Activated T-helper 1 cell treated with anti-CD3 and anti-CD28 coated beads, Interleukin-2, amount 50 U/mL, for 16 hours (primary cell): ENCODE measurements at places on chromosomes 3 and 15.

DNA sequence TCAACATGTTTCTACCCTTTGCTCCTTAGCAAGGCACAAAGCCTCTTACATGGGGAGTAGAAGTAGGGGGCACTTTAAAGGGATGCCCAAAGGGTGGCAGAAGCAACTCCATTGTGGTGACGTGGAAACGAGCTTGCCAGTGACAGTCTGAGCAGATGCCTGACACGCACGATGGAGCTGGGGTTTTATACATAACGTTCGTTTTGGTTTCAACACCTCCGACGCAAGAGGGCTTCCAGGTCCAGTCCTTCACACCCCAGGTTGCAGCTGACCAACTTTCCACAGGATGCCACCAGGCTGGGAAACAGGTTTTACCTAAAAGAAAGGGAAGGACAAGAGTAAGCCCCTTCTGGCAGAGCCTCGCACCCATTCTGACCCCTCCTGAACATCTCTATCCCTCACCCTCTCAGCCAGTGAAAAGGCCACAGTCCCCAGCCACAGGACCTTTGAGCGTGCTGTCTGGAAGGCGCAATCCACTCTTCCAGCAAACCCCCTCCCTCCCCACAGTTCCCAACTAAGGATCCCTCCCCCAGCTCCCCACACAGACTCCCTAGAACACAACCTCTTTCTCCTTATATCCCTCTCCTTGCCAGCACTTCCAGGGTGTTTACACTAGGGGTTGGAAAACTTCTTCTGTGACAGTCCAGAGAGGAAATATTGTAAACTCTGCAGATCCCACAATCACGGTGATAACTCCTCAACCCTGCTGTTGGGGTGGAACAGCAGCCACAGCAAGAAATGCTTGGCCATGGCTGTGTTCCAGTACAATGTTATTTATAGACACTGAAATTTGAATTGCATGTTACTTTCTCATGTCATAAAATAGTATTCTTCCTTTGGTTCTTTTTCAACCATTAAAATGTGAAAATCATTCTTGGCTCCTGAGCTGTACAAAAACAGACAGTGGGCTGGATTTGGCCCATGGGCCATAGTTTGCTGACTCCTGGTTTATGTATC is 36.2 kb downstream of the FAM174B start:
- DNase-seq: no peak

DNA sequence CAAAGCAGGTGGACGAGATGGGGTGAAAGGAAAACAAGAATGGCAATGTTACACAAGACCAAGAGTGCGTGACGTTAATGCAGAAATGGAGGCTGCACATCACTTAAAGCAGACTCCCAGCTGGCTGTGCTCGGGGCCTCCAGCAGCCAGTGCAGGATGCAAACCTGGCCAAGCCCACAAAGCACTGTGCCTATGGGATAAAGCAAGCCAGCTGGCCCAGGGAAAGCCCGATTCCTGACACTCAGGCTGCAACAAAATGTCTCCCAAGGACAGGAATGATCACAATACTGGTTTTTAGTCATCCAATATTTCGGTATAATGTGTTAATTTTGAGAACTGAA is 86.2 kb downstream of the SEC22A start:
- DNase-seq: no peak

DNA sequence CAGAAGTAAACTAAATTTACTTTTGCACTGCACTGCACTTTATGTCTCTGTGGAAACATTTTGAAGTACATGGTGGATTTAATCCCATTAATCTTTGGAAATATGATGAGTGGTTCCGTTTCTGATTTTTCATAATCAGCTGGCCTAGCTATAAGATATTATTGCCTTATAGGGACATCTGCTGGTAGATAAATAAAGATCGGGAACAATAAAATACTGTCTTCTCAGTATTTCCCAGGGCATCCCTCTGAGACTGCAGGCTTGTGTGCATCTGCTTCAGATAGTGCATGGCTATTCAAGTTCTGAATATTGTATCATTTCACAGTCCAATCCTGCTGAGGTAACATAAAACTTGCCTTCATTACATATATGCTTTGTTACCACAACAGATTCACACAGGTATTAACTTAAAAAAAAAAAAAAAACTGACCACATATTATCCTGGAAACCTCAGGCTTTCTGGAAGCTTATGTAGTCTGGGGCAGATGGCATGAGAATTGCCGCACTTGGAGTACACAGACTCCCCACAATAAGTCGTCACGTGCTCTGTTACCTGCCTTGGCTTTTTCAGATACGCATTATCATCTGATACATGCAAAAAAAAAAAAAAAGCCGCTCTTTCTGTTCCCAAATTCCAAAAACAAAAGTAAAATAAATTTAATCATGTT is 330.8 kb upstream of the AGTR1 start:
- DNase-seq: no peak

- DNase-seq: no peak
These were observed 113.2 kb upstream of the TJP1 start for GRCh38 chr15:29935296-29936004.

DNA sequence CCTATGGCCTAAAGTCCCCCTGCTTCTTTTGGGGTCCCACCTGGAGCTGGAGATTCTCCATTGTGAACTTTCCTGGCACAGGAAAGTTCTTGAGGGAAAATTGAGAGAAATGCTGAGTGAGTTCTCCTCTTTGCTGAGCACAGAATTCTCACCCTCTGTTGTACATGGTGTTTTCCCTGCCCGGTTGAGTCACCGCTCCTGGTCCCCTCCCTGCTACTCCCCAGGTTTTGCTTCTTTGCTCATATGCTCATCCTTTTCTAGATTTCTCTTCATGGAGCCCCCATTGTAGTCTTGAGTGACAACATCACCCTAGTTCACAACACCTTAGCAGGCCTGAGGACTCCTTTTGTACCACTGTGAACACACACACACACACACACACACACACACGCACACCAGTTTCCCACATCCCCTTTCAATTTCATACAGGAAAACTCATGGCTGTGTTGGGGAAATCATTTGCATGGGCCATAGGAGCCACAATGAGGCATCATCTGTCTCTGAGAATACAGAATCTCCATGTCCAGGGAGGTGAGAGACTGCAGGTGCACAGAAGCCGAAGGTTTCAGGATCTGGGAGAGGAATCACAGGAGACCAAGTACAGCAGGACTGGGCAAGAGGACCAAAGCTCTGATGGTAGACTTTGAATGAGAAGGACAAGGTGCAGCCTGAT is 585.3 kb downstream of the GOLGA6L6 start:
- DNase-seq: no peak

DNA sequence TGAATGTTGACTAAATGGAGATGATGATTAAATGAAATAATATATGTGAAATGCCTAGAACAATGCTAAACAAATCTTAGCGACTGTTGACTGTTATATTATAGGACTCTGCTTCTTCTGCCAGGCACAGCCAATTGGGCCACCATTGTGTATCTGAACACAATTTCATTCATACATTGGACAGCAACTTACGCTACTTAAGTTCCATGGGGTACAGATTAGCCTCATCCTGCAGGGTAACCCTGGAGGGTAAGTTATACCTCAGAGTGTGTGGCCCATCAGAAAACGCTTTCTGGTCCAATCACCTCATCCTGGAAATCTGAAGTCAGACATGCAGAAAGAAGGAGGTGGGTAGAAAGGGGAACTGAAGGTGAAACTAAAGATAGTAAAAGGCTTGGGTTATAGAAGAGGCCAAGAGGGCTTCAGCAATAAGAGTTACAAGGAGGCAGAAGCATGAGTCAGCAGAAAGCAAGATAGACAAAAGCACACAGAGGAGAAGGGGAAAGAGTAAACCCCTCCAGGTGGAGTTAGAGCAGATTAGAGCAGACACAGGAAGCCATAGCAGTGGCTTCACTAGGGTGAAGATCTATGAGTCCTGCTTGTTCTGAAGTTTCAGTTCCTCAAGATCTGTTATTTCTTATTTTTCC is 119.3 kb upstream of the SLC24A5 start:
- no peak for DNase-seq

DNA sequence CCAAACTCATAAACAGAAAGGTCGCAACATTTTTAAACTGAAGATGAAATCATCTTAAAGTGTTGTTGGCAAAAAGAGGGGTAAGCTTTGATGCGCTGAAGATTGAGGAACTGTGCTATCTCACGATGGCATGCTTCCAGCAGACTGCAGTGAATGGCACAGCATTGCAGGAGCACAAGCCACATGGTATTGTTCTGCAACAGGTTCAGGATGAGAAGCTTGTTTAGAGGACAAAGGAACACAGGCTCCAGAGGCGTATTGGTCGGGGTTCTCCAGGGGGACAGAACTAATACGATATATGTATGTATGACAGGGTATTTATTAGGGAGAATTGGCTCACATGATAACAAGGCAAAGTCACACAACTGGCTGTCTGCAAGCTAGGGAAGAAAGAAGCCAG is 13.8 kb upstream of the PLD1 start:
- no peak for DNase-seq

- DNase-seq: no peak
These were observed 1031.6 kb upstream of the SEMA6D start for GRCh38 chr15:46685681-46686080.

DNA sequence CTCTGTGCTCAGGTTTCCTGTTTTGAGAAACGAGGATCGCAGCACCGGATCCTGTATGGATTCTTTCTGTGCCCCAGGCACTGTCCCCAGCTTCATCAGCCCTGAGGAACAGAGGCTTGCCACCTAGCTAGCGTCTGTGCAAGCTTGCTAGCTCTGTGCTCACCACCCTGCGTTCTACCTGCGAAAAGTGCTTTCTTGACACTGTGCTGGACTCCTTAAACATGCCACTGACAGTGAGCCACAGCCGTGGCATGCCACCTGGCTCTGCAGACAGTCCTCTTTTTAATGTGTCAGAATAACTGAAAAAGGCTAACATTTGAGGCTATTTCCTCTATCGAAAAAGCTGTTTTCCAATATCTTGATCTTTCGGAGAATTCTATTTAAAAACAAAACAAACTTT is 1.4 kb downstream of the PGPEP1L start:
- no peak for DNase-seq

- no peak for DNase-seq
These were observed 30.7 kb downstream of the IDH3A start for GRCh38 chr15:78179906-78180305.

DNA sequence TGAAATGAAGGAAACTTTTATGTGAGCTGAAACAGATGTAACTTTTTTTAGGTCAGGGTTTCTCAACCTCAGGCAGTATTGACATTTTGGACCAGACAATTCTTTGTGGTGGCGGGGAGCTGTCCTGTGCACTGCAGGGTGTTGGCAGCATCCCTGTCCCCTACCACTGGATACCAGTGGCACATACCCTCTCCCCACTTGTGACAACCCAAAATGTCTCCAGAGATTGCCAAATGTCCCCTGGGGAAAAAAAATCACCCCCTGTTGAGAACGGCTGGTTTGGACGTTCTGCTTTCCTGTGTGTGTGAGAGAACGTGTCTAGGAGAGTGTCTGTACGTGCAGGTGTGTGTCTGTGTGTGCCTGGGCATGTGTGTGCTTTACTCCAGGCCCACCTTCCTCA is 30.7 kb upstream of the GRIP2 start:
- DNase-seq: no peak

DNA sequence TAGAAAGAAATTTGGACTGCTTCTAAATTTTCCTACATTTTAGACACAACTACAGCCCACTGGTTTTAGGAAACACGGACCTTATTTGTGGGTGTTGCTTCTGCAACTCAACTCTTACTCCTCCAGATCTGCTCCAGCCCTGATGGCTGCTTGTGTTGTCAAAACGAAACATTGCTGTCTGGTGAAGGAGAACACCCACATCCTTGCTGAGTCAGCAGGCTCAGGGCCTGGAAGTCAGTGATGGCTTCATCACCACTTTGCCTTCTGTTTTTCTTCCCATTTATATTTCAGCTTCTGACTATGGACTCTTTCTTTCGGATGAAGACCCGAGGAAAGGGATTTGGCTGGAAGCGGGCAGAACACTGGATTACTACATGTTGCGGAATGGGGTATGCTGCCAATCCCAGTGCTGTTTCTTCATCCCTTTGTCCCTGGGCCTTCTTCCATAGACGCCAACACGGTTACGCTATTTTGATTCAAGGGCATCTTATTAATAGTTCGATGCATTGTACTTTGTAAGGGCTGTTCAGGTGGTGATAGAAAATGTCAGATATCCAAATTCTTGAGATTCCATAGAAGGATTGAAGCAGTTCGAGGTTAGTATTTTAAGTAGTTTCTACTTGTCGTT is 392.6 kb upstream of the TPM1 start:
- DNase-seq: no peak

DNA sequence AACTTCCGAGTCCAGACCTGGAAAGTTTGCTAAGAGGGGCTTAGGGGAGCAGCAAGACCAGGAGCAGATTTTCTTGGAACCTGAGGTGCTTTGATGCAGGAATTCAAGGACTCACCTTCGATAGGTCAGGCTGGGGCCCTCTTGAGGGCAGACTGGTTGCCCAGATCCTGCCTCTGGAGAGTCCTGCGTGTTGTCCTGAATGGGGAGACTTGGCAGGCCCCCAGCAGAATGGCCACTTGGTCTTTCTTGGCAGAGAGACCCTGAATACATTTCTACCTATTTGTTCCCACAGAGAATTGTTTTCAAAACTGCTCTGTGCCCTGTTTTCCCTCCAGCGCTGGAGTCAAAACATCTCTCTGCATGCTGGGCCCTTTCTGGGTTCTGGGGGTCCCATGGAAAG is 4.2 kb downstream of the KLF13 start:
- no peak for DNase-seq

DNA sequence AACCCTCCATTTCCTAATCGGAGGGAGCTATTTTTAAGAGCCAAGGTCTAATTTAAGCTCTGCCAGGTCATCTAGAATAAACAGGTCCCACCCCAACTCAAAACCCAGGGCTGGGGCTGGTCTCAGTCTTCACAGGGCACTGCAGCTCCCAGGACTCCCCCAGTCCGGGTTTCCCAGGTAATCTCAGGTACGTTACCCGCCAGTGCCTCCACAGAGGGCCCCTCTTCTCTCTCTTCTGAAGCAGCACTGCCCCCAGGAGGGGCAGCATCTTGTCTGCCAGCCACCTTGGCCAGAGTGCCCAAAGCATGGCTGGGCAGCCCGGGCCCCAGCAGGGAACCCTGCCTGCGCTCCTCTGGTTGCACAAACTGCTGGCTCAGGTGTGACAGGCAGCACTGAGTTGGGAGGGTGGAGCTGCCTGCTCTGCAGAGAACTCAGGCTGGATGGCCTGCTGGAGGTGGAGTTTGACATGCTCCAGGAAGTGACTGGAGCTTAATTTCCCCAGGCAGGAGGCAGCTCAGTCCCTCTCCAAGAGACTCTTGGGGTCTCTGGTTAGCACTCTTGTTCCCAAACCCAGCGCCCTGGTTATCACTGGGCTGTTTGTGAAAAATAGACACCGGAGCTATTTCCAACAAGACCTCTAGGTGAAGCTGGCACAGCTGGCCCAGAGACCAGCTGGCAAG is at the start of gene PLA2G4F:
Gene PLA2G4F (minus strand): TSS at position 394 of the 680 bp plus-strand sequence. CDS start 87 bp downstream, at position 307.
- no peak for DNase-seq

- DNase-seq: no peak
These were observed 118.9 kb upstream of the MBNL1 start for GRCh38 chr3:152149832-152150231.

GRCh38 chr15:73326157-73326556 is 42.6 kb downstream of the HCN4 start:
- no peak for DNase-seq

GRCh38 chr3:64921281-64922065 is 233.7 kb upstream of the ADAMTS9 start:
- no peak for DNase-seq

GRCh38 chr3:149673393-149673792 is 15.6 kb upstream of the WWTR1 start:
- no peak for DNase-seq
